ENCODE measurements at places on chromosomes 7 and 10.

DNA sequence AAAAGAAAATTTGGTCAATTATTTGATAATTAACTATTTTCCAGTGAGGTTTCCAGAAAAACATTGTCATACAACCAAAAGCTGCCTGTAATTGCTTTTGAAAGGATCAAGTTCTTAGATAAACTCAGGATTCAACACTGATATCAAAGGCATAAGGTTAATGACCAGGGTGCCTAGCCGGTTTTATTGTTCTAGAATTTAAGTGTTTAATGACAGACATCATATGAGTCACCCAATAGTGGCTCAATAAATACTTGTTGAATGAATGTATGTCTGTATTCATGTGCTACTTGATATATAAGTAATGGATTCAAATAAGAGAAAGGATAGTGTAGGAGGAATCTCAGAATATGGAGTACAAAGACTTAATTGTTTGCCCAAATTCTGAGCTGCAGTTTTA, 196.1 kb upstream of the LRGUK start:
- no peak for DNase-seq

GRCh38 chr7:17680026-17680425, 260.3 kb downstream of the SNX13 start:
- no peak for DNase-seq

- DNase-seq: no peak
Measured at GRCh38 chr10:62186999-62187675, 81.5 kb downstream of the RTKN2 start.

DNA sequence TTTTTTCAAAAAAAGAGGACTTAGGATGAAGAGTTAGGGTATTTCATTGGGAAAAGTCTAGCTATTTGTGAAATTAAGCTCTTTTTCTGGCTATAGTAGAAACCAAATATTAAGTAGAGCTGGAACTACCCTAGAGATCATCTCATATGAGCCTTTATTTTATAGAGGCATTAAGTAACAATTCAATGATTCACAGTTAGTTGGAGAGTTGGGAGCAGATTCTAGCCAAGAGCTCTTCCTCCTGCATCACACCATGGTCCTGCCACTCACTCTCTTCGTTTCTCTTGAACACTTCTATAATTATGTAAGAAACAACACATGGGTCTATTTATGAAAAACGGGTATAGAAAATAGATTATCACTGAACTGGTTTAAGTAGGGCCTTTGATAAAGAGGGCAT, 76.1 kb upstream of the ANK3 start:
- no peak for DNase-seq

- no peak for DNase-seq
Measured at GRCh38 chr7:40836218-40836617, 701.4 kb downstream of the SUGCT start.

GRCh38 chr10:10794791-10795191, 222.9 kb upstream of the CELF2 start:
- DNase-seq: no peak

GRCh38 chr7:146720195-146720594, 603.6 kb downstream of the CNTNAP2 start:
- no peak for DNase-seq

DNA sequence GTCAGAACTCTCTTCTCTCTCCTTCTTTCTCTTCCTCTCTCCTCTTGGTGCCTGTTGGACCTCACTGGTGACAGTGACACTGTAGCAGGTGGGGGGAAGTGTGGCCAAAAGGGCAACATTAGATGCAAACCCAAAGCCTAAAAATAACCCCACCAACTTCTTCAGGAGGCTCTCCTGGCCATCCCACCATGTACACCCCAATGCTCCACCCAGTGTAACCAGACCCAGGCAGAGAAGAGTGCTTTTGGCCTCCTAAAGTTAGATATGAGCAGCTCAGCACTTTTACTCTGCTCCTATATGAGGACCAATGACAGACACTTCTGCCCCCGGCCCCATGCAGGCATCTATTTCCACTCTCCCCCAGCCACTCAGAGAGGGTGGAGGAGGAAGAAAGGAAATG, 5.5 kb downstream of the MYOZ1 start:
- DNase-seq: no peak

GRCh38 chr10:72913287-72913686, 19.7 kb downstream of the OIT3 start:
- no peak for DNase-seq

DNA sequence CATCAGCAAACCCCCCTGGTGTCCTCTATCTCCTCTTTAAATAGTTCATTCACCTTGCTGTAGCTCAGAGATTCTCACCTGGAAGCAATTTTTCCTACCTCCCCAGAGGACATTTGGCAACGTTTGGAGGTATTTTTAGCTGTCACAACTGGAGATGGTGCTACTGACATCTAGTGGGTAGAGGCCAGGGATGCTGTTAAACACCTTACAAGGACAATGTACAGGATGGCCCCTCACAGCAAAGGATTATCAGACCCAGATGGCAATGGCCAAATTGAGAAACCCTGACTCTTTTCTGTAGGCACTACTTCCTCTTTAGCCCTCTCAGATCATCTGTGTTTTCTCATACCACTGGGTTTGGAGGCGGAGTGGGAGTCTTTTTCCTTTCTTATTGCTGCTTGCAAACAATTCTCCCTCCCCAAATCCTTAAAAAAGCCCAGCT, 13.2 kb upstream of the TRA2A start:
- DNase-seq: no peak

GRCh38 chr10:70158113-70158512, 11.6 kb upstream of the TYSND1 start:
- no peak for DNase-seq
